ENCODE measurements at places on chromosomes 11 and 22.

- no peak for DNase-seq
These were observed 37.6 kb upstream of the SLC5A1 start for GRCh38 chr22:32005453-32005852.

- DNase-seq: no peak
These were observed 80.6 kb downstream of the KCNJ1 start for GRCh38 chr11:128786507-128786906.

DNA sequence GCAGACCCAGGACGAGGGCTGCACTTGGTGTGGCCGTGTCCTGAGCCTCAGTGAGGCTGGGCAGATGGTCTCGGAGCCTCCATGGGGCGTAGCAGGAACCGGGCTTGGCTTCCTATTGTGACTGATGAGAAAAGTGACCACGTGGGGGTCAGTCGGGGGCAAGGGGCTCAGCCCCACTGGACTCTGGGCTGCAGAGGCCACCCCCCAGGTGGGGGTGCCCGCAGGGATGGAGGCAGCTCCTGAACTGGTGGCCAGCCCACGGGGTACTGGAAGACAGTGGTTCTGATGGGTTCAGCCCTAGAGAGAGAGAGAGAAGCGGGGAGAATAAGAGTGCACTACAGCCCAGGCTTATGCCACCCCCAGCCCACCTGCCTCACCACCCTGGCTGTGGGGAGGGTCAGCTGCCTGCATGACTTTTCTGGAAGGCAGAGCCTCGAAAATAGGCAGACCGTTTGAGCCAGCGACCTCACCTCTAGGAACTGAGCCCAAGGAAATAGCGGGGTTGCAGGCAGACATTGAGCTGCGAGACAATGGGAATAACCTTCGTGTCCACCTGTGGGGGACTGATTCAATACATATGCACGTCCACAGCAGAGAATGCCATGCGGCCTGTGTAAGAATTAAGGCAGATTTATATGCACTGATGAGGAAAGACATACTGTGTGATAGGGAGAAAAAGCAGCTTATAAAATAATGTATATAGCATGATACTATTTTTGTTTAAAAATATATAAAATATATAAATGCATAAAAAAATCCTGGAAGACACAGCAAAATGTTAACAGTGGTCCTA is 11.5 kb downstream of the CABP7 start:
- no peak for DNase-seq

- DNase-seq: no peak
These were observed 99.0 kb upstream of the HSD17B12 start for GRCh38 chr11:43581370-43582023.

DNA sequence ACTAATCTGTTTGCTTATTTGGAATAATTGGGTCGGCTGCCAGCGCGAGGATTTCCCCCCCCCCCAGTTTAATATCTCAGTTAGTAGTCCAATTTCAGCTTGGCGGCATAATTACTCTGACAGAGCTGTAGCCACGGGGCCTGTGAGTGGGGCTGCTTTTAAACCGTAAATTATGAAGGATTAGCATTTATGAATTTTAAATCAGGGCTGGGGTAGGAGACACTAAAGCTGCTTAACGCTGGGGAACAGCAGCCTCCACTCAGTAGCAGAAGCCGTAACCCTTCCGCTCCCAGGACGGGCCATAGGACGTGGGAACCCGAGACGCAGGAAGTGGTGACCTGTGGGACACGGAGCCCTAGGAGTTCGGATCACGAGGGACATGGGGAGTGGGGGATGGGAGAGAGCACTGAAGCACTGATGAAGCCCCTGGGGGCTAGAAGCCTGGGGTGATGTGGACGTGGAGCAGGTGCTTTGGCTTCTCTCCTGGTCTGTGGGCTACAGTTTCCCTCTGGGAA is 66.2 kb upstream of the LMO1 start:
- DNase-seq: peak; percentile 62

DNA sequence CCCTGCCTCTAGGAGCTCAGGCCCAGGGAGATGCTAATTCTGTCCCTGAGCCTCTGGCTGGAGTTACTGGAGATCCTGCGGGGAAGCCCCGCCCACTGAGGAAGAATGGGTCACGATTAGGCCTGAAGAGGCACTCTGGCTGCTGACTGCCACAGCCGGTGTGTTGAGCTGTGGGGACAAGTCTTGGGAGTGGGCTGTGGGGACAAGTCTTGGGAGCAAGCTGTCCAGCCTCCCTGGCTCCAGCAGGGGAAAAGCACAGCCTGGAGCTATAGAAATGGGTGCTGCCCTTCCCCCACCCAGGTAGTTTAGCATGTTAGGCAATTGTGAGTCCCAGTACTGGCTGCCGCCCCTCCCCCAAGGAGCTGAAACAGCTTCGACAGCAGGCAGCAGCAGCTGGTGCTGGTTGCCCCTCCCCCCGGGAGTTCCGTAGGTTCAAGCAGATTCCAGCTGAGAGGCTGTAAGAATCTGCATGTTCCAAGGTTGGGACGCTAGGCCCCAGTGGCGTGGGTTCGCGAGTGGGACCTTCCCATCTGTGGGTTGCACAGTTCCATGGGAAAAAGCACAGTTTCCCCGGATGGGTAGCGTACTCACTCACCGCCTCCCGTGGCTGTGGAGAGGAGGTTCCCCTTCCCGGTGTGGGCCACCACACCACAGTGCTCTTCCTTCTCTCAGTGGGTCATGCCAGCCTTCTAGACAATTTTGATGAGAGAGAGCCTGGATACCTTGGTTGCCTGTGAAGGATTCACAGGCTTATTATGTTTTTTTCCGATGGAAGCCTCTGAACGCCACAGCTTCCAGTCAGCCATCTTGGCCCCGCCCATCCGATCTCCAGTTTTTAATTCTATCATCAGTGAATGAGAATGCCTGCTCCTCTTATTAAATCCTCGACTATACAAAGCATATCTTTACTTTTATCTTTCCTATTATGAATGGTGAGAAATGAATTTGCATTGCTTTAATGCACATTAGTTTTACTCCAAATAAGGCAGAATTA is 61.5 kb downstream of the MSANTD4 start:
- DNase-seq: peak; percentile 33

- DNase-seq: no peak
These were observed 64.8 kb downstream of the CADM1 start for GRCh38 chr11:115439385-115439784.

DNA sequence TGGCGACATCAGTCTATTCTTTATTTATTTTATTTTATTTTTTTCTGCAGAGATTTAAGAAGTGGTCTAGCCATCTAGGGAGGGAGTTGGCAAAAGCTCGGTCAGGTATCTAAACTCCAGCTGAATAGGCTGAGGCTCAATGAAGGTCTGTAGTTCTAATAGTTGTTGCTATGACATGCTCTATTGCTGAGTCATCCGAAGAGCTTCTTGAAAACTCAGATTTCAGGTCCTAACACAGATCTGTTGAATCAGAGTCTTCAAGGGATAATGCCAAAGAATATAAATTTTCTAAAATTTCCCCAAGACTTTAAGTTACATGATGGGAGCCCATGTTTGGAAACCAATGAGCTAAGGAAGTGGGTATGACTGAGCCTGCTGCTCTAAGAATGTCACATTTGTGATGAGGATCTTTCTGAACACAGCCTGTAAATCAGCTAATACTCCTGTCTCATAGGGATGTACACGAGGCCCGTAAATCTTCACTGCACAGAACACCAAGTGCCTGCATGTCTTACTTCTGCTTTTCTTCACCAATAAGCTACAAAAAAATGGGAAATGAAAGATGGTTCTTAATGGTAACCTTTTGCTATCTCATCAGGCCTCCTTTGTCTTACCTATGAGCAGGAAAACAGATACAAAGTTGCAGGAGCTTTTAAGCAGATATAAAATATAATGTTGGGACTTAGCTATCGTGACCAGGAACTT is 901.4 kb upstream of the API5 start:
- DNase-seq: no peak

DNA sequence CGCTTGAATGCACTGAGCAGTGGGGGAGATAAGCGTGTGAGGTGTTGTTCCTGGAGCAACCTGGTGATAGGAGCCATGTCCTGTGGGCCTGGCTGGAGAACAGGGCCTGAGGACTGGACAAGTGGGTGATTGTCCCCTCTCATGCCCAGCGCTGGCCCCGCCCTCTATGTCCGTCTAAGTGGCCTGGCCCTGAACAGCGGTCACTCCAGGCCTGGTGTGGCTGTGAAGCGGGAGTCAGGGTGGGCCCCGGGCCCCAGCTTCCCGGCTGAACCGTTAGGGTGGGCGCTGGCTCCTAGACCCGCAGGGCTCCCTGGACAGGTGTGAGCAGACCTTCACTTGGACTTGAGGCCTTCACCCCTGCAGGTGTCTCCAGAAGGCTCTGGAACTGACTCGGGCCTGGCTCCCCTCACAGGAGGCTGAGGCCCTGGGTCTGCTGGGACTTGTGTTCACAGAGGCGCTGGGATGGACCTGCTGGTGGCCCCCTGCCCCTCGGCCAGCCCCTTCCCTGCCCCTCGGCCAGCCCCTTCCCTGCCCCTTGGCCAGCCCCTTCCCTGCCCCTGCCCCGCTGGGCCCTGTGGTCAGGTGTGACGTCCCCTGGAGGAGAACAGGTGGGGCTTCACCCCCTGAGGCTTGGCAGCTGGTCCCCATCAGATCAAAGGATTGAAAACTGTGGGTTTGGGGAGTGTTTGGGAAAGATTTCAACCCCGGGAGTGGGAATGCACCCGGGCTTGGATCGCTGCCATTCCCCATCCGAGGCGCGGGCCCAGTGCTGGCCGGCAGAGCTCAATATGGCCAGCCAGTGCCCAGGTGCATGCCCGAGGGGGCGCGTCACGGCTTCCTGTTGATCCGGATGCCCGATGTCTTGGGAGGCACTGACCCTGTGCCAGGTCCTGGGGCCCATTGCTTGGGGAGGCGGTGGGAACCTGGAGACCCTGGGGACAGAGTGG is 3.2 kb upstream of the MUC6 start:
- no peak for DNase-seq

DNA sequence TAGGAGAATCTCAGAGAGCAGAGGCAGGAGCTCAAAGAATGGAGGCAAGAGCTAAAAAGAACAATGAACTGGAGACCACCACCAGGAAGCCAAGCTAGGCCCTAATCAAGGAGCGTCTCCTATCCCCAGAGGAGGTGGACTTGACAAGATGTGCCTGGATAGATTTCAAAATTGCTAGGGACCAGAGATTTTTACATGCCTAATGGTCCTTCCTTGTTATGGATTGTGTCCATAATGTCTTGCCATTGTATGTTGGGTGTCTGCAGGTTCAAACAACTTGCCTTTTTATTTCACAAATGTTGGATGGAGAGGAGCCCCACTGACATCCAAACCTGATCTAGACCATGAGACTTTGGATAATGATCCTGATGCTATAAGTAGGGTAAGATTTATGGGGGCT is 88.2 kb upstream of the TP53I11 start:
- no peak for DNase-seq

- no peak for DNase-seq
These were observed 206.3 kb downstream of the DDX10 start for GRCh38 chr11:108871152-108871551.

GRCh38 chr22:28773461-28773867 is 969 bp downstream of the CCDC117 start:
- DNase-seq: no peak

- peak; percentile 57 for DNase-seq
These were observed 126.6 kb downstream of the DSCAML1 start for GRCh38 chr11:117670443-117670842.

DNA sequence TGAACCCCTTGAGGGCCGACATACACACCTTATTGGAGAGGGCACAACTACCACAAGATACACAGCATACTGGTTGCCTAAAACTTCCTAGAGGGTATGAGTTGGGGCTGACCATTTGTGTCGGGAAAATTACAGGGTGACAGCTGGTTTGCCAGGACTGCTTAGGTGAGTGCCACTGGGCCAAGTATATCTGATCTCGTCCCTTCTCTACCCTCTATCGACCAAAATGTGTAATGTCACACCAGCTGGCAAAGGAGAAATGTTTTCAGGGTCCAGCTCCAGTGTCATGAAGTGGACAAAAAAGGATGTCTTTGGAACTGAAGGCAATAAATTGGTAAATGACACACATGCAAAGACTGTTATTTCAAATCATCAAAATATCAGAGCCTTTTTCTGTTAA is 126.1 kb downstream of the PGR start:
- DNase-seq: no peak

DNA sequence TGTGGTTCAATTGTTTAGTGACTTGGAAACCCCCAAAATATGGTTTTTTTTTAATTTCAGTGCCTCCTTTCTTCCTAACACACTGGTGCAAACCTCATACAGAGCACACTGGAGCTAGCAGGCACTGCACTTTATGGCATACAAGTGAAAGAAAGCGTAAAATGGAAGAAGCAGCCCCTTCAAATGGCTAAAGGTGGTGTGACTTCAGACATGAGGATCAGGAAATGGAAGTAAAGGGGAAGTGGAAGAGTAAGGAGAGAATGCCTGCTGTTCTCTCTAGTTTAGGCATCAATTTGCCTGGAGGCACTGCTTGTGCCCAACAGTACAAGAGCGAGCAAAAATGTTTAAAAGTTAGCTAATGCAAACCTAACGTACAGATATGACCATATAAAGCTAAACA is 5.7 kb downstream of the RSF1 start:
- DNase-seq: no peak

DNA sequence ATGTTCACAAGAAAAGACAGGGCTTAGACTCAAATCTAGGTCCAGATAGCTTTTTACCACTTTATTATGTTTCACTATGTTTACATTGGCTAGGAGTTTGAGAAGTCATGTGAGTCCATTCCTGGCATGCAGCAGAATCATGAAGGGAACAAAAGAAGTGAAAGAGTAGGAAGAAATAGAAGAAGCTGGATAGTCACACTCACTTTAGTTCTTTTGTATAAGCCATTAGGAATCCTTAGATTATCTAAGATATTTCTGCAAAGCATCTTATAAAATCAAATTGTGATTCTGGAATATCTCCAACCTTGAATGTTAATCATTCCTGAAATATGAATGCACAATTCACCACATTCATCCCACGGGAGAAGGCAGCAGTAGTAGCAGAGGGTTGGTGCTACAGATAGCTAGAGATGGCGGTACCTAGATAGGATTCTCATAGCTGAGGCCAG is 31.9 kb downstream of the MAML2 start:
- DNase-seq: no peak
